ENCODE measurements at places on chromosomes 4 and X. TPM values are rescaled to one million over a fixed set of nuclear protein-coding genes. Genes with fewer than 3 reads are reported as not detected.

DNA sequence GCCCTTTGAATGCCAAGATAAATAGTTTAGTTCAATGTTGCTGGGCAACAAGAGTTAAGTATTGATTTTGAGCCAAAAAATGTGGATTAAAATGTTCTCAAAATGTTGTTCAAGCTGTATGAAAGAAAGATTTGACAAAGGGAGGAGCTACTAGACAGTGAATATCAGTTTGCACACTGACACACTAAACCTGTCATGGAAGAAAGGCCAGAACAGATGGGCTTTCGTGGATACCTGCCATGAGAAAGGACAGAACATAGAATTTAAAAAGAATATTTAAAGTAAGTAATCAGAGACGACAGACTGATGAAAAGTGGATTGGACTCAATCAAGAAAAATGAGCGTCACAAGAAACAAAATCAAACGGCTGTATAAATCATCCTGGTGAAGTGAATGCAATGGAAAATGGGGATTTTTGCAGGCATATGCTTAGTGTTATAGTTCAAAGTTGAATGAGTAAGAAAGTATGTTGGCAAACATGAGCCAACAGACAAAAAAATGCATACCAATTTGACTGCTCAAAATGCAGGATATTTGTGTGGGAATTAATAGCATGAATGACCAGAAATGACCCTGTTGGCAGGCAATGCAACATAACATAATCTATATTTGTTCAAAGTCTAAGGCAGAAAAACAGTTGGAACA, 7.4 kb downstream of the PCDH18 start:
- no peaks in the 10 kb centered on the region for H3K27me3 ChIP-seq
- no peaks in the 10 kb centered on the region for H3K4me1 ChIP-seq
- DNase-seq = no peak

- no peak for DNase-seq
- no peak overlapping the region for H3K27ac ChIP-seq
- no peaks in the 10 kb centered on the region for H3K27me3 ChIP-seq
Measured at GRCh38 chrX:17591741-17592110, 145.6 kb upstream of the SCML1 start.

- no peak for DNase-seq
- H3K4me1 ChIP-seq = no peaks in the 10 kb centered on the region
- no peaks in the 10 kb centered on the region for H3K36me3 ChIP-seq
- H3K27me3 ChIP-seq = no peaks in the 10 kb centered on the region
- no peak overlapping the region for H3K27ac ChIP-seq
Measured at GRCh38 chr4:126238013-126238412, 923.3 kb downstream of the FAT4 start.

- H3K36me3 ChIP-seq = no peaks in the 10 kb centered on the region
- H3K4me3 ChIP-seq = no peak overlapping the region
- H3K27me3 ChIP-seq = no peaks in the 10 kb centered on the region
- H3K27ac ChIP-seq = no peak overlapping the region
Measured at GRCh38 chr4:7843831-7844593, 95.6 kb downstream of the AFAP1 start.

DNA sequence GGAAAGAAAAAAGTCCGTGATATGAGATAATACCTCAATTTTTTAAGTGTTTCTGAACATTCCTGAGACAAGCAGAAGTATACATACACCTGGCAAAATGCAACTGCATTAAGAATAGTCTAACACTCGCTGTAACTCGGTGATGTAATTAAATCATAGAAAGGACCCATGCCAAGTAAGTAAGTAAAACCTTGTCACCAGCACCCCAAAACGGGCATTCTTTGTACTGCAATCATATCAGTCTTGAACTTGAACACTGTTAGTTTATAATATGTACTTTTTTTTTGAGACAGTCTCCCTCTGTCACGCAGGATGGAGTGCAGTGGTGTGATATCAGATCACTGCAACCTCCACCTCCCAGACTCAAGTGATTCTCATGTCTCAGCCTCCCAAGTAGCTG, 47.4 kb downstream of the SMIM14 start:
- peak; percentile 9 for DNase-seq
- H3K27ac ChIP-seq = no peak overlapping the region
- no peaks in the 10 kb centered on the region for H3K4me1 ChIP-seq
- no peaks in the 10 kb centered on the region for H3K27me3 ChIP-seq

DNA sequence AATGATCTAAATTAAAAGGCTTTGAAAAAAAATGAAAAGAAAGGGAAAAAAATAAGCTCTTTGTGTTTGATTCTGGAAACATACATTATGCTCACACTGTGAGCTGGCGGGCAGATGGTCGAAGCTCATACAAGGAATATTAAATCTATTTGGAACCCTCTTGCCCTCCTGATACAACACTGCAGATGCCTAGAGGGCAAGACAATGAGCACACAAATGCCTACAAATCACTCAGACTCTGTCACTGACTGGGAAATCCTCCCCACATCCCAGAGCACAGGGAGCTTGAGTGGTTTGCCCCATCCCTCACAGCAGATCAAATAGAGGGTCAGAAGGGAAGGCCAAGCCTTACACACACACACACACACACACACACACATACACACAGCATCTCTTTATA, 320.4 kb downstream of the HNRNPD start:
- H3K36me3 ChIP-seq = no peaks in the 10 kb centered on the region
- no peak overlapping the region for H3K27ac ChIP-seq
- no peak overlapping the region for H3K4me3 ChIP-seq
- no peaks in the 10 kb centered on the region for H3K4me1 ChIP-seq

DNA sequence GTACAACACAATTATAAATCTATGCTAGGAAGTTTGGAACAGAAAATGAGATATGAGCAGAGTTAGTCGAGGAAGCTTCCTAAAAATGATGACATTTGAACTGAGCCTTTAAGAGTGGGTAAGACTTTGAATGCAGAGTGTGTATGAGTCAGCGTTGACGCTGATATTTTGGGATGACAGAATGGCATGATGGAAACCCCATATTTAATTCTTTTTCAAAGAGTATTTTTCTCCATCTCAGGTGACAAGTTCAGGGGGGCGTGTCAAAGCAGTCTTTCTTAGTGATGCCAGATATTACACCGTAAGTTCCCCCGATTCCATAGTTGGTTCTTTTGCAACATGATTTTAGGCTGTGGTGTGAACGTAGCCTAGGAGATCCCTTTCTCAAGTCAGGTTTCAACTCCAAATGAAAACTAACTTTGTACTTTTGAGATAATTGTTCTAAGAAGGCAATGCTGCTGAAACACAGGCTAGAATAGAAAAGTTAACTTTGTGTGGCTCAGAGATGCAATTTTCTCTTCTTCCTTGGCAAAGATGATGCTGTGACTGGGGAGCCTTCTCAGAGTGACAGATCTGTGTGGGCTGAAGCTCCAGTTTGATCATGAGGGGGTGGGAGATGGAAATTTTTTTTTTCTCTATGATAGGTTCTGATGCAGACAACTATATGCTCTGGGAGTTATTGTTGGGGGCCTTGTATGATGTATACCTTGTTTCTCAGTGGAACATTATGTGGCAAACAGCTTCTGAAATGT, 59.2 kb downstream of the GLUD2 start:
- H3K27ac ChIP-seq = no peak overlapping the region
- H3K4me3 ChIP-seq = no peak overlapping the region
- H3K27me3 ChIP-seq = no peaks in the 10 kb centered on the region
- H3K4me1 ChIP-seq = no peaks in the 10 kb centered on the region

GRCh38 chr4:169849456-169849855, 91.7 kb upstream of the HPF1 start:
- no peak overlapping the region for H3K4me3 ChIP-seq
- no peaks in the 10 kb centered on the region for H3K27me3 ChIP-seq
- DNase-seq = no peak
- H3K36me3 ChIP-seq = no peaks in the 10 kb centered on the region

GRCh38 chr4:75081561-75081960, 148.6 kb downstream of the PARM1 start:
- no peaks in the 10 kb centered on the region for H3K36me3 ChIP-seq
- no peak overlapping the region for H3K27ac ChIP-seq
- no peak overlapping the region for H3K4me3 ChIP-seq

- H3K36me3 ChIP-seq = no peaks in the 10 kb centered on the region
- no peaks in the 10 kb centered on the region for H3K27me3 ChIP-seq
- H3K27ac ChIP-seq = no peak overlapping the region
- DNase-seq = no peak
Measured at GRCh38 chr4:55859711-55860110, 6.3 kb downstream of the EXOC1 start.

GRCh38 chr4:167232805-167233684, 1.2 kb downstream of the SPOCK3 start:
- H3K4me1 ChIP-seq = no peaks in the 10 kb centered on the region
- no peak for DNase-seq
- no peaks in the 10 kb centered on the region for H3K36me3 ChIP-seq

The FGFBP2 gene
- total RNA-seq = not detected

DNA sequence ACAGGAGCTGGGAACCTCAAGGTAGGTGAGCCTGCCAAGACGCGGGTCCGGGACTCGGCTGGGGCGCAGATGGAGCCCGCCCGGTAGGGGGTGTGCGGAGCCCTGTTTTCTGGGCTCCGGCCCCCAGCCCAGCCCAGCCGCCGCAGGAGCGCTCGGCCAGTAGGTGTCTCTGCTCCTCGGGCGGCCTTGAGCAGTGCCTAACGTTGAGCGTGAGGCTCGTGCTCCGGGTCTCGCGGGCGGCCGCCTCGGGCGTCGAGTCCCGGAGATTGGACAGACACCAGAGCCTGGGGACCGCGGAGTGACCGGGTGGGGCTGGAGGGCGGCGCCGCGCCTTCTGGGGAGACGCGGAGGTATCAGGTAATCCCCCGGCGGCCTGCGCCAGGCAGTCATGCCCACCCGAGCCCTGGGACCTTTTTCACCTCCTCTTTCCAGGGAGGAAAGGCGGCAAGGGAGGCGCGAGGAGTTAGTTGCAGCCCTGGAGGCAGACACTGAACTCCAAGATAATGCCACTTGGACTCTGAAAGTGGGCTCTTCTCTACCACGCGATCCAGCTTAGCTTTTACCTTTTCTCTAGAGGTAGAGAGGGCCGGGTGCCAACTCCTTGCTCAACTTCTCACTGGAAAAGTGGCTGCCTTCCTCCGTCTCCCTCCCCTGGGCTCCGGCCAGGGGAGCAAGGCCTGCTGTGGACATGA, 14.5 kb upstream of the FGG start:
- peak; percentile 27 for DNase-seq
- H3K27ac ChIP-seq = no peak overlapping the region
- no peaks in the 10 kb centered on the region for H3K4me1 ChIP-seq
- H3K36me3 ChIP-seq = no peaks in the 10 kb centered on the region

The ART3 gene
- total RNA-seq = 3.8 TPM

DNA sequence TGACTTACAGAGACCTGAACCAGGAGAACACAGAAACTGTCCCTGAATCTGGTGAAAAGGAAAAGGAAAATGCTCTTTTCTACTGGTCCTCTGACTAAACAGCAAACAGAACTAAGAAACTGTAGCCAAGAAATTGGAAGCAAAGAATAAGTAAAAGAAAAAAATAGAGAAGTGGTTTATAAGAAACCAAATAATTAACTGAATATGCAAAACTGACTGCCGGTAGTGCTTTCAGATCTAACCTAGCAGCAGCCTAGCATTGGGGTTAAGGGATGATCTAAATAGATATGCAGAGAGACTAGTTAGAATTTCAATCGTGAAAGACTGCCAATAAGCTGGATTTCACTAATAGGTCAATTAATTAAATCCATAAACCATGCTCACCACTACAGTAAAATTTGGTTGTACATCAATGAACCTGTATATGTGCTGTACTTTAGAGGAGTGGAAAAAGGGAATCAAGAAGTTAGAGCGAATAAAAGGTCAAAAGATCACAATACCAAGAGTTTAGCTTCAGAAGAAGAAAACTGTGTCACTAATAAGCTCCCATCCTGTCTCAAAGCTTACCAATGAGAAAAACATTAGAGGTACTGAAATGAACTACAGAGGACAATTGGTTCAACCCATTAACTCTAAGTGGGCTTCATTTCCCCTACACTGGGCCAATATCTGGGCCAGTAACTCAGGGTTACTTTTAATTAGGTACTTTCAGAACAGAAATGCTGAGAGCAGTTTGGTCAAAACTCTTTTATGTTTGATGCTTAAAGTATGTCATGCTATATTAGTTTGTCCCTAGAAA, 53.6 kb downstream of the KLHL13 start:
- no peaks in the 10 kb centered on the region for H3K27me3 ChIP-seq
- H3K27ac ChIP-seq = no peak overlapping the region
- H3K4me3 ChIP-seq = no peak overlapping the region
- no peaks in the 10 kb centered on the region for H3K4me1 ChIP-seq
- no peaks in the 10 kb centered on the region for H3K36me3 ChIP-seq

The NCAPG gene
- total RNA-seq = 4.7 TPM

The TET2 gene
- total RNA-seq = 19.8 TPM

The PDCL2 gene
- total RNA-seq = not detected

DNA sequence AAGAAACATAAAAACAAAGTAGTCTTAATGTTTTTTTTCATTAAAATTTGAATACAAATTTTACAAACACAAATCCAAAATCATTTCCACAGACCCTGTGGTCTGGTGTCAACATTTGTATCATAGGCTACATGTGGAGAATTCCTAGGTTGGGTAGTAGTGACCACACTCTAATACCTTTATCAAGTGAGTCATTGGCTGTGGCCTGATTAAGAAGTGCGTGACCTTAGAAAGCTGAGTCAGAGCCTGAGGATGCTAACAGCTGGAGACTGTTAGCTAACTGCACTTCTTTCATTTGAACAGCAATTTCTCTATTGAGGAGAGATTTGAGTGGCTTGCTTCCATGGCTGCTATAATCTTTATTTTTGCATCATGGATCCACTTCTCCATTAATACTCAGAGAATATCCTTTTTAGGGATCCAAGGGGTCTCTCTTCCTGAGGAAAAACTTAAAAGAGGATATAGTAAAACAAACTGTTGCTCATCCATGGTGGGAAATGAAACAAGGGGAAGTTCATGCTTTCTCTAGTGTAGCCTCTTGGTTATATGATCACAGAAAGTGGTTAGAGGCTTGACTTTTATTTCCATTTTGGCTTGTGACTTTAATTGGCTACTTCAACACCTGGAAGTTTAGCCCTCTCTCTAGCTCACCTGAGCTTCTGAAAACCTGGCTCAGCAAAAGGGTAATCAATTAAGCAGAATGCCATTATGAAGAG, 335.8 kb downstream of the PABPC4L start:
- H3K27ac ChIP-seq = no peak overlapping the region
- H3K4me1 ChIP-seq = no peaks in the 10 kb centered on the region
- H3K27me3 ChIP-seq = no peaks in the 10 kb centered on the region
- no peak for DNase-seq
- H3K36me3 ChIP-seq = no peaks in the 10 kb centered on the region
- no peak overlapping the region for H3K4me3 ChIP-seq

The NDP gene
- total RNA-seq = 3.3 TPM

DNA sequence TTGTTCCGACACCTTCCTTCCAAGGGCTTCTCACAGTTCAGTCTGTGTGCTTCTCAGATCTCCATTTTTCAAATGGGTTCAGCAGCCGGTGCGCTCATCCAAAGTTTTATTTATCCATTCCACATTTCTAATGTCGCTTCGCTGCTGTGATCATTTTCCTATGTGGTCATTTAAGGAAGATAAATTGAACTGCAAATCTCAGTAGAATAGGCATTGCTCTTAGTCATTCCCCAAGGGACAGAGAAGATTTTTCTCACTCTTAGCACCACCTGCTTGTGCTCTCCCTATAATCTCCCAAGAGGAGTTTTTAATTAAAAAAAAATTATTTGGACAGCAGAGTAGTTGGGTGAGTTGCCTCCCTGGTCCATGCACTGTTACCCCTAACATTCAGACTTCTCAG, 278.9 kb upstream of the GATB start:
- no peaks in the 10 kb centered on the region for H3K27me3 ChIP-seq
- no peak for DNase-seq
- H3K36me3 ChIP-seq = no peaks in the 10 kb centered on the region
- no peak overlapping the region for H3K4me3 ChIP-seq
- H3K27ac ChIP-seq = no peak overlapping the region

GRCh38 chrX:55326985-55327384, 62.3 kb upstream of the PAGE3 start:
- H3K27ac ChIP-seq = no peak overlapping the region
- H3K4me3 ChIP-seq = no peak overlapping the region
- no peaks in the 10 kb centered on the region for H3K4me1 ChIP-seq
- DNase-seq = no peak

The NDNF gene
- total RNA-seq = 5.7 TPM

All from prostate gland (tissue), 2 donors.